PC-3 (cell line): ENCODE measurements at places on chromosomes 2 and 18. TPM values are rescaled to one million over a fixed set of nuclear protein-coding genes. Genes with fewer than 3 reads are reported as not detected.

DNA sequence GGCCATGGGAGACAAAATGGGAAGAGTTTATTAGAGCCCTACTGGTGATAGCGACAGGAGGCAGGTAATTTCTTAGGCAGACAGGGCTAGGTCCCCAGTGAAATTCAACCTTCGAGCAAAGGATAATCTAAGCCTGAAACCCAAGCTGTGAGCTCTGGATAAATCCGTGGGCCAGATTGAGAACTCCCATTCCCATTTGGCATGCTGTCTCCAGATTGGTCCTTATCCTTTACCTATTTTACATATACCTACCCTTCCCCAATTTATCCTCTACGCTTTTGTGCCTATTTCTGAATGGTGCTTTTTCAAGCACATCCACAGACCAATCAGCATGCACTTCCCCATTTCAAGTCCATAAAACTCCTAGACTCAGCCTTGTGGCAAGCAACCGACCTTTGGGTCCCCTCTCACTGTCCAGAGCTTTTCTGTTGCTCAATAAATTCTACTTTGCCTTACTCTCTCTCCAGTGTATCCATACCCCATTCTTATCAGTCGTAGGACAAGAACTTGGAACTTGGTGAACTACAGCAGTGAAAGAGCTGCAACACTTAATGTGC lies 268.0 kb downstream of the MYCN start:
- DNase-seq: no peak
- H3K36me3 ChIP-seq: no peaks in the 10 kb centered on the region
- H3K4me1 ChIP-seq: no peaks in the 10 kb centered on the region
- H3K4me3 ChIP-seq: no peak overlapping the region
- no peak overlapping the region for H3K27ac ChIP-seq

- H3K4me3 ChIP-seq: no peak overlapping the region
- no peaks in the 10 kb centered on the region for H3K27me3 ChIP-seq
- H3K4me1 ChIP-seq: peaks cover 70% of the 10 kb centered on the region
- no peak overlapping the region for H3K27ac ChIP-seq
These were observed 202.0 kb downstream of the GLI2 start for GRCh38 chr2:120937686-120938044.

DNA sequence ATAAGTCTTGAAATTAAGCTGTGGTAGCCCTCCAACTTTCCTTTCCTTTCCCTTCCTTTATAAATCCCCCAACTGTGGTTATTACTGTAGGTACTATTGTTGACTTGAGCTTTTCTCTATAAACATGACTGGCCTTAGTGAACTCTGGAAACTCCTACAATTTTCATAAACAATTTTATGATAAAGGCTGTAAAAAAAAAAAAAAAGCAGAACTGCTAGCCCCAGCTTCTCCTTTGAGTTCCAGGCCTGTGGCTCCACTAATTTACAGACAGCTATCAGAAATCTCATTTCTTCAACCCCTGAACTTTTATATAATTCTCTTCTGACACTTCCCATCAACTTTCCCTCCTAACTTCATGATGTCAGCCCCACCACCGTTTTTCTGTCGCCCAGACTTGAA lies 174.3 kb downstream of the IKZF2 start:
- H3K36me3 ChIP-seq: no peaks in the 10 kb centered on the region
- DNase-seq: no peak
- H3K27ac ChIP-seq: no peak overlapping the region
- no peak overlapping the region for H3K4me3 ChIP-seq

DNA sequence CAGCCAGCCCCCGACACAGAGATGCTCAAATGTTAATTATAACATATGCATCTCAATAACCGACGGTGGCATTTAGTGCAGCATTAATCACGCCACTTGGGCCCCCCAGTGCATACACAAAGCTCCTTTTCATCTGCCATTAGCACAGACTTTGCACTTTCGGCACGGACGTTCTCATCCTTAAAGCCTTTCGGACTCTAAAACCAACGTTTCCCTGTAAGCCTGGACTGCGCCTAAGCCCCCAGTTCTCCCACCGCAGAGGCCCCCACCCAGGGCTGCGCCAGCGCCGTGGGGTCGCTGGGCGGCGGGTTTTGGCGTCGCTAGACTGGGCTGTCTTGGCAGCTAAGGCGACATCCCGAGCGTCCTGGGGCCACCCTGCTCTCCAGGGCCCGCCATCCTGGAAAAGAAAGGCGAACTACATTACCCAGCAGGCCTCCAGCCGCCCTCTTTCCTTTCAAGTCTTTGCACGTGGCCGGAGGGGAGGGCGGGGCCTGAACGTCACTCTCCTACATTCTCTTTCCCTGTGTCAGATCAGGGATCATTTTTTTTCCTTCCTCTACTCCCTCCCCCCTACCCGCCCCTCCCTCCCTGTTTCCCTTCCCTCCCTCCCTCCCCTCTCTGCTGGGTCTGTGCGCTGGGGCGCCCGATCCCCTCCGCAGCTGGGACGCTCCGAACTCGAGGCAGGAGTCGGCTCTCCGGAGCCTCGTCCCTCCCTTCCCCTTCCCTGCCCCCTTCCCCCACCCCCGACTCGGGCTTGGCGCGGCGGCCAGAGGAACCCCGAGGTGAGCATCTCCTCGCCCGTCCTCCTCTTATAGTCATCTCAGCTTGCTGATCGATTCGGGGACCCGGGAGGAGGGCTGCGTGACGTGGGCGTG lies at the start of gene CTIF:
Gene CTIF, plus strand, starts transcription at position 501 of the 875 bp plus-strand sequence. CDS start 80,535 bp downstream, outside the sequence.
- no peak within 1 kb of the TSS for H3K27ac ChIP-seq
- H3K27me3 ChIP-seq: no peaks in the 10 kb centered on the region
- peaks cover 23% of the 10 kb centered on the region; the same call in 1 of the 2 replicates for H3K4me1 ChIP-seq
- DNase-seq: peak; percentile 80
- H3K36me3 ChIP-seq: no peaks in the 10 kb centered on the region

DNA sequence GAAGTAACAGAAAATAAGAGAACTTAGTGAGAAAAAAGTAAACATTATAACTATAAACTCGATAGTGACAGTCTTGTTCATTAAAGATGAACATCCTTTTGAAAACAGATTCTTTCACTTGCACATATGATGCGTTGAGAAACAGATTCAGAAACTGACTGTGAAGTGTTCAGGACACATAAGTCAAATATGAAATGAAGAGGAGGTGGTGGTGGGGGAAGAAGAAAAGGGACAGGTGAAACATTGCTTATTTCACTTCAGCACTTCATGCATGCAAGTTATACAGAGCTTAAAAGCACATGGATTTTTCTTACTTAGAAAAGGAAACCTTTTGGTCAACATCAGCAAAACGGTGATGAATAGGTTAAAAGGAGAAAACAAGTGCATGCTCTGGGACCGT lies 42.5 kb downstream of the STAT4 start:
- no peaks in the 10 kb centered on the region for H3K27me3 ChIP-seq
- no peak overlapping the region for H3K4me3 ChIP-seq
- no peaks in the 10 kb centered on the region for H3K36me3 ChIP-seq

NEUROD1 gene
- total RNA-seq: not detected in 2 replicates

SOCS6 gene
- 17.9 and 20.8 TPM in 2 replicates for total RNA-seq

EN1 gene
- total RNA-seq: 2.3 and 3.2 TPM in 2 replicates
